ENCODE measurements at places on chromosomes 11 and 22.

GRCh38 chr22:20546541-20546950, 39.1 kb downstream of the MED15 start:
- DNase-seq, result no peak

DNA sequence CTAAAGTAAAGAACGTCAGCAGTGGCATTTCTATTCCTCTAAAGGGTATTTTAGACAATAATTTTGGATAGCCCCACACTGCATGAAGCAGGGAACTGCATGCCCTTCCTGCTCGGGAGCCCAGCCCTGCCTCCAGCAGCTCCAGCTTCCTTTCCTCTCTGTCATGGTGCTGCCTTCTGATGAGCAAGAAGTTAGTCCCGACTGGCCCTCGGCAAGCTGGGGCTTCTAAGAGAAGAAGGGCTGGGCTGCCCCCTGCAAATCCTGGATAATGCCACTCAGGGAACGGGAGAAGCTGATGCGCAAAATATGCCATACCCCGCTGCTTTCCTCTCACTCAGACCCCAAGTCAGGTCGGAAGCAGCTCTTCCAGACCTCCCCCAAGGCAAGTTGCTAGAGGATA, 296.4 kb downstream of the ETS1 start:
- no peak for DNase-seq

- DNase-seq, result no peak
Observed at GRCh38 chr22:32158712-32159533, at the start of gene C22orf42. Gene C22orf42, minus strand, starts transcription at chr22:32159303. Its CDS starts 88 bp downstream, at chr22:32159215.

DNA sequence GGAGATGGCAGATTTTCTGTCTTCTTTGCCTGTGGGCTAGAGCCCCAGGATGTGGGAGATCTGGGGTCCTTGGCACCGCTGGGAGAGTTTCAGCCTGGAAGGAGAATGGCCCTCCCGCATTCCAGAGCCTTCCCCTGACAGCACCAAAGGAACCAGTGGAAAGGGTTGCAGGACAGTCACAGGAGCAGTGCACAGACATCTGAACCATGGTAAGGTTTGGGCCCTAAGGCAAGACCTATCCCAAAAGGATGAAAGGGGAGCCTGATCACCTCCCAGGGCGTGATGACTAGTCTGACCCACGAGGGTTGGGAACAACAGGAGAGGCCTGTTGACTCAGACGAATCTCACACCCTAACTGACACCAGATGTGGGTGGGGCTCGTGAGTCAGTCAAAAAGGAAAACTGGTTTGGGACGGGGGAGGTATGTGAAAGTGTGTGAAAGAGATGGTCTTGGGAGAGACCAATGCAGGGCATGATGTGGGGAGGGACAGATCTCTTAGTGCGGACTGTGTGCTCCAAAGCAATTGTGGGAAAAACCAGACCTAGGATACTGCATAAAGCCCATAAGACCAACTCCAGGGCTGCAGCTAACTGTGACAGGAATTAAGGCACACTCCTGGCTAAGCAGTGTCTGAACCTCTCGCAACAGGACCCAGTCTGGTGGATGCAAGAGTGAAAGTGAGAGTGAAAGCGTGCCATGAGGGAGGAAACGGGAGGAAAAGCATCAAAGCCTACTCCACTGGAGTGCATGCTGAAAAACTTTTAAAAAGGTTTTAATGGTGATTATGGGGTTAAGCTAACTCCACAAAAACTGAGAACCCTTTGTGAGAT, 39.1 kb upstream of the GLYAT start:
- no peak for DNase-seq

- DNase-seq, result no peak
Observed at GRCh38 chr11:101288392-101288791, 158.8 kb upstream of the PGR start.

GRCh38 chr22:28208036-28208435, 289.0 kb upstream of the PITPNB start:
- no peak for DNase-seq
